ENCODE measurements at places on chromosomes 13 and 19.

- no peak for DNase-seq
Measured at GRCh38 chr19:29890392-29890791, 51.6 kb upstream of the URI1 start.

DNA sequence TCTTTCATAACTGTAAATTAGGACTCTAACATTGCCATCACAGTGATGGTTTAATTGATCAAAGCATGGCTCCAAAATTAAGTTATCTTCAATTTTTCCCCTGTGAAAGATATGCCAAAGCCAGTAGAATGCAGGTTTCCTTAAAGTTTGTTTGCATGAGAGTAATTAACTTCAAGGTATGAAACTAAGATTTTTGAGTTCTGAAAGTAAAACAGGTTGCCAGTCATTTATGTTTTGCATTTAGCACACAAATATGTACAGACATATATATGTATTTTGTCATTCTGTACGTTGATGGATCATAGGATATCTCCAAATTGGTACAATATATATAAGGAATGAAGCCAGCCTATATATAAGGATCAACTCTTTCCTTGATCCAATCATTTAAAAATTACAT is 23.6 kb upstream of the NDFIP2 start:
- DNase-seq, result no peak

DNA sequence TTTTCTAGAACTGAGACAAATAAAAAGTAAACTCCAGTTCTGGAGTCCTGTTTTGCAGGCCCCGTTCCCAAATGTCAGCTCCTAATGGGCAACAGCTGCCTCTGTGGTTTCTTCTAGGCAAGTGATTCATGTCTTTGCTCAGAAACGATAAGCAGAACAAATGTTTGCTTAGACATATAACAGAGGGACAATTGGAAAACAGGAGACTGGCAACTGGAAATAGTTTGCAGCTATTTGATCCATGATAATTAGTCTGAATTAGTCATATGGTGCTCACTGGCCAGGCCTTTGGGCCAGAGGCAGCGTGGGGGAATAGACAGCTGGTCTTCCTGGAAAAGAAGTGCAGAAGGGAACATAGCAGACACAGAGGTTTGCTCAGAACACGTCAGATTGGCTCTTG is 29.2 kb upstream of the TSHZ3 start:
- DNase-seq, result no peak

DNA sequence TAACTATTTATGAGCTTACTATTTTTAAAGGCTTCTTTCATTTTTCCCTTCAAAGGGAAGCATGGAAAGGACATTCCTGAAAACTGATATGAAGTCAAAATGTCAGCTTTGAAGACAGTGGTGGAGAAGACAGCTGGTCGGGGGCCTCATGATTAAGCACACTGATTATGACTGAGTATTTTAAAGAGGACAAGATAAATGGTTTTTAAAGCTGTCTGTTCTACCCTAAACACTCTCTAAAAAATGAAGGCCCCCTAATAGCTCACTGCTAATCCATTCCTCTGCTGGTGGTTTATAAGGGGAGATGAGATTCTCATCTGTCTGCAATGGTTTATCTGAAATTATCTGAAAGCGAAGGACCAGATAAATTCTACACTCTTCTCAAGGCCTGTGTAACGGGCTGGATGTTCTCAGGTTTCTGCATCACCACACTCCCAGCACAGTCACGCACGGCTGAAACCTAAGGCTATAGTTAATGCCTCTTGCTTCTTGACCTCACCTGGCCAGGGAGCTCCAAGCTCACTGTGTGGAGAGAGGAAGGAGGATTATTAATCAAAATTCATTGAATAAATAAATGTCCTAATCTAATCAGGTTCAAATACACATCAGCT is 86.9 kb upstream of the DOCK9 start:
- no peak for DNase-seq

GRCh38 chr13:32895296-32895695 is 120.9 kb upstream of the KL start:
- no peak for DNase-seq

GRCh38 chr13:113663934-113664333 is 3.1 kb upstream of the GRK1 start:
- DNase-seq, result no peak

- DNase-seq, result no peak
Measured at GRCh38 chr19:28301463-28301862, 911.5 kb downstream of the UQCRFS1 start.

GRCh38 chr13:88031980-88032559 is 360.9 kb downstream of the SLITRK5 start:
- no peak for DNase-seq

DNA sequence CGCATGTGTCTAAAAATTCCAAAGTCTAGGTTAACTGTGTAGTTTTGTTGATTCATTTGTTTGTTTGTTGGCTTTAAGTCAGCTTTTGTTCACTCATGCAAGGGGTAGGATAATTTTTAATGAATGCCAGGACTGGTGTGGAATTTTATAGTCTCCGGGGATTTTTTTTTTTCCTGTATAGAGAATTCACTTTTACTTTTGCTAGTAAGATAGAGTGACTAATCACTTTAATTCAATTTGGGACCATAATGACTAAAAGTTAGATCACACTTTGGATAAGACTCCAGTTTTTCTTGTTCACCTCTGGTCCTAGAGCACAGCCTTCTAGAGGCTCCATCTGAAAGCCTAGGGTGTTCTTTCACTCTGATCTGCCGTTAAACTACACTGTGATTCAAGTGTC is 1690.0 kb downstream of the PCDH9 start:
- DNase-seq, result no peak

DNA sequence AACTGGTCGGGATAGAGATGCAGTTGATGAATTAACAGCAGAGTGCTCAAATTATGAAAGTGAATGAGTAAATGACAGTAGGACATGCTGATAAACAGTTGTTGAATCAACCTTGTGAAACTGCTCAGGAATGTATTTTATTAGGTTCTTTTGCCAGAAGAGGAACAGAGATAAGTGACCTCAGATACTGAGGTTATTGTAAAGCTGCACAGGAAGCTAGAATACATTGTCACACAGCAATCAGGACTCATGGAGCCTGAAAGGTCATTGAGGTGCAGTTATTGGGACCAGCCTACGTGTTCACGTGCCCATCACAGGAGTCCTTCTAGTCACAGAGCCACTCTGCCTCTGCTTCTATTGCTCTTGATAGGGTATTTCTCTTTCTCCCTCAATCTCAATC is 47.5 kb upstream of the MED4 start:
- no peak for DNase-seq

GRCh38 chr13:21055511-21056045 is 5.8 kb downstream of the LATS2 start:
- no peak for DNase-seq

DNA sequence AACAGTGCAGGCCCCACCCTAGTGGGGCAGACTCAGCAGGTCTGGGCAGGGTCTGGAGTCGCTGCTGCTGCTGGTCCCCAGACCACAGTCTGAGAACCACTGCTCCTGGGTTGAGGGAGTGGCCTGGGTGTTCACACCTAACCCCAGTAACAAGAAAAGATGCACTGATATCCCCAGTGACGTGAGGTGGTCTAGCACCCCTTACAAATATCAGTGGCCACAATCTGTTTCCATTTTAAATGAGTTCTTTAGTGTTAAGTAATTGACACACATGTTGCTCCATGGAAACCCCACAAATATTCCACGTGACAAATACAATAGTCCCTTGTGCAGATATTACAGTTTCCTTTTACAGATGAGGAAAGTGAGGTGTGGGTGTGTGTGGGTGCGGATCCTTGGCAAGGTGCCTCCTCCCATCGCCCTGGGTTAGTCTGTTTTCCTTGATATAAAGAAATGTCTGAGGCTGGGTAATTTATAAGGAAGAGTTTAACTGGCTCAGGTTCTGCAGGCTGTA is 96.3 kb upstream of the GPR183 start:
- DNase-seq, result no peak

GRCh38 chr13:97724450-97724849 is 229.0 kb upstream of the IPO5 start:
- no peak for DNase-seq

- no peak for DNase-seq
Measured at GRCh38 chr13:80297094-80297493, 43.8 kb downstream of the SPRY2 start.

DNA sequence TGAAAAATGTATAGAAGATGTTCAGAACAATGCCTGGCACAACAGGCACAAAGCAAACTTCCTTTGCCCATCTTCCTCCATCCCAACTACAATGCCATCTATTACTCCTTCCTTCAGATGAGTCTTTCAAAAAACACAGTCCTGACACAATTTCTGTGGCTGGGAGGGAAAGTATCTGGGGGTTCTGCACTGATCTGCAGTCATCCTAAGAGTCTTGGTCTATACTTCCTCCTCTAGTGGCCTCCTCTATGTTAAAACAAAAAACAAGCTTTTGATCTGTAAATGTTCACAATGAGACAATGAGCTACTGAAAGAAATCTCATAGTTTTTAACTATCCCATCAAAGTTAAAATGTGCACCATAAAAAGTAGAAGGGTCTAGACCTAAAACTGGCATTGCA is 44.8 kb downstream of the USP12 start:
- DNase-seq, result no peak

DNA sequence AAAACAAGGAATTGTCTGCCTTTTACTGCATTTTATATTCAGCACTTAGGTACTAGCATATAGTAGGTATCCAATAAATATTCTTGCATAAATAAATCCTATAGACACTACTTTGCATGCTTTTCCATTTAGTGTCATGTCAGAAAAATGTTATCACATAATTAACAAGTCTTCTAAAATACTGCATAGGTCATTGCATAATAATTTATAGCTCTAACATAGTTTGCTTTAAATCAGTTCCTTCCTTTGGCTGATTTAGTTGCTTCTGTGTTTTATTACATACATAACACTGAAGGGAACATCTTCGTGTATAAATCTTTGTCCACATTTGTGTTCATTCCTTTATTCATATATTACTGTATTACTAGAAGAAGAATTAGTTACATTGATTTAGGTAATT is 36.2 kb downstream of the WASF3 start:
- DNase-seq, result no peak

- no peak for DNase-seq
Measured at GRCh38 chr13:21676611-21677021, 5.7 kb downstream of the FGF9 start.

GRCh38 chr19:57288373-57288772 is 8.1 kb downstream of the ZNF460 start:
- no peak for DNase-seq

DNA sequence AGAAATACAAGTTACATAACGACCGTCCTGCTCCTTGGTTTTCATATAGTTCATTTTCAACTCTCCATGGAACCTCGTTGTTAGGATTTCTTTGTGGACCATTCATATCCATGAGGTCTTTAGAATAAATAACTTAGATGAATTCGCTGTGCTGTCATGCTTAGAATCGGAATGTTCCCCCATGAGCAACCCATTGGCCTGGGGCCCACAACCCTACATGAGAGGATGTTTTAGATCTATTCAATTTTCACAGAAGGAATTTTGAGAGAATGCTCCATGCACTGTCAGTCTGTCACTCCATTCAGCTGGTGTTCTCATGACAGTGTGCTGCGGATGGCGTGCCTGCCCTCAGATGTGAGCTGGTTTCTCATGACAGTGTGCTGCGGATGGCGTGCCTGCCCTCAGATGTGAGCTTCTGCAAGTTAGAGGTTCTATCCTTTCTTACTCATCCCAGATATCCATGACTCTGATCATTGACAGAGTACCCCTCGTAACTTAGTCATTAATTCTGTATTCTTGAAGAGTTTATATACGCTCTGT is 1193.1 kb downstream of the EFNB2 start:
- no peak for DNase-seq

- DNase-seq, result no peak
Measured at GRCh38 chr13:47076500-47076899, 179.6 kb upstream of the HTR2A start.

DNA sequence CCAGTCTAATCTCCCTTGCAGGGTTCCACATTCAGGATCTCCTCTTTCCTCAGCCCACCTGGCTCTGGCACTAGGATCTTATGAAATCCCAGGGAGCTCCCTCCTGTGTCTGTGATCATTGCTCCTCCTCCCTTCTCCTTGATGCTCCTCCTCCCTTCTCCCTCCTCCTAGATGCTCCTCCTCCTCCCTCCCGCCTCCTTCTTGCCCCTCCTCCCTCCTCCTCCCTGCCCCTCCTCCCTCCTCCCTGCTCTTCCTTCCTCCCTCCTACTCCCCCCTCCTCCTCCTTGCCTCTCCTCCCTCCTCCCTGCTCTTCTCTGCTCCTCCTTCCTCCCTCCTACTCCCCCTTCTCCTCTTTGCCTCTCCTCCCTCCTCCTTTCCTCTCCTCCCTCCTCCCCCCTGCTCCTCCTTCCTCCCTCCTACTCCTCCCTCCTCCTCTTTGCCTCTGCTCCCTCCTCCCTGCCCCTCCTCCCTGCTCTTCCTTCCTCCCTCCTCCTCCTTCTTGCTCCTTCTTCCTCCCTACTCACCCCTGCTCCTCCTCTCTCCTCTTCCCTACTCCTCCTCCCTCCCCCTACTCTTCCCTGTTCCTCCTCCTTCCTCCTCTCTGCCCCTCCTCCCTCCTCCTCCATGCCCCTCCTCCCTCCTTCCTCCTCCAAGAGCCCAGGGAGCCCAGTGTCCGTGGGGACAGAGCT is 14.9 kb upstream of the ZBTB7A start:
- DNase-seq, result no peak

Data from stimulated activated CD8-positive, alpha-beta memory T cell treated with anti-CD3 and anti-CD28 coated beads, Interleukin-7, amount 100 ng/mL, for 24 hours (primary cell).